ENCODE measurements at places on chromosomes 11 and 22. TPM values are rescaled to one million over a fixed set of nuclear protein-coding genes. Genes with fewer than 3 reads are reported as not detected.

DNA sequence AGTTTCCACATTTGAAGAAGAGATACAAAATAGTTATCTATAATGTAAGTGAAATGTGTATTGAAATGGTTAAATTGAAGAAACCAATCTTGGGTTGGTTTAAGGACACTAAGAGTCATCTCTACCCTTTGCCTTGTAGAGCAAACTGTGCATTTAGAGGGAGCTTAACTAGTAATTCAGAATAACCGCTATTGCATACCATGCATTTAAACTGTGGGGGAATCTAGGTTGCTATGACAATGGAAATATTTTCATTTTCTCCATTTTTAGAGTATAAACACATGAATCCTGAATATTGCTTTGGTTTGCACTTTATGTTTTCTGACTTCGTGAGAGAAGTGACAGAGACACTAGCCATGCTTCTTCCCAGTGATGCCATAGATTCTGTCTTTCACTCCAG lies 39.7 kb downstream of the FAT3 start:
- H3K36me3 ChIP-seq = no peaks in the 10 kb centered on the region
- H3K27me3 ChIP-seq = no peaks in the 10 kb centered on the region
- H3K4me1 ChIP-seq = peaks cover 46% of the 10 kb centered on the region
- H3K27ac ChIP-seq = no peak overlapping the region
- H3K4me3 ChIP-seq = no peak overlapping the region
- DNase-seq = no peak

GRCh38 chr22:22694106-22694505 lies 49.7 kb downstream of the GGTLC2 start:
- peaks cover 4% of the 10 kb centered on the region for H3K4me1 ChIP-seq
- DNase-seq = no peak
- no peak overlapping the region for H3K27ac ChIP-seq
- no peak overlapping the region for H3K4me3 ChIP-seq
- H3K36me3 ChIP-seq = no peaks in the 10 kb centered on the region

GRCh38 chr11:108398439-108398838 lies 68.9 kb downstream of the C11orf65 start:
- H3K27ac ChIP-seq = no peak overlapping the region
- no peaks in the 10 kb centered on the region for H3K4me1 ChIP-seq
- H3K36me3 ChIP-seq = no peaks in the 10 kb centered on the region
- no peak overlapping the region for H3K4me3 ChIP-seq
- no peaks in the 10 kb centered on the region for H3K27me3 ChIP-seq

- peak; percentile 15 for DNase-seq
- peaks cover 18% of the 10 kb centered on the region for H3K36me3 ChIP-seq
- no peak overlapping the region for H3K27ac ChIP-seq
Measured at GRCh38 chr11:88231894-88232482, 56.7 kb upstream of the RAB38 start.

DNA sequence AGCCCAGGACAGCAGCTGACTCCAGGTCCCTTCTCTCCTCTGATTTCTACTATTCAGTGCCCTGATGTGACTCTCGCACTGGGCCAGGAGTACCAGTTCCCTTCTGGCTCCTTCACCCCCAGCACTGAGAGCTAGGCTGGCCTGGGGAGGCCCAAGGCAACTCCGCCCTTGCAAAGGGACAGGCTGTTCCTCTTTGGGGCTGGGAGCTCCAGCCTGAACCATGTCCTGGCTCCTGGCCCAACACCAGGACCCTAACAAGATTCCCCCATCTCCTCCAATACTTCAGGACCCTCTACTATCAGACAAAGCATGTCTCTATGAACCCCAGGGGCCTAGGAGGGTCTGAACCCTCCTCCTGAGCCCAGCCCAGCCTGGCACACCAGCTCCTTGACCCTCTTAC lies 12.5 kb downstream of the CREB3L1 start:
- no peak overlapping the region for H3K4me3 ChIP-seq
- H3K4me1 ChIP-seq = peaks cover 55% of the 10 kb centered on the region
- no peaks in the 10 kb centered on the region for H3K36me3 ChIP-seq
- no peaks in the 10 kb centered on the region for H3K27me3 ChIP-seq
- DNase-seq = no peak
- peak overlapping the region; percentile 96 for H3K27ac ChIP-seq

- H3K4me3 ChIP-seq = peak overlapping the region; percentile 27
- H3K27me3 ChIP-seq = peaks cover 61% of the 10 kb centered on the region
- H3K36me3 ChIP-seq = no peaks in the 10 kb centered on the region
- no peak for DNase-seq
Measured at GRCh38 chr11:124724979-124725718, 14.6 kb upstream of the NRGN start.

- peaks cover 6% of the 10 kb centered on the region for H3K4me1 ChIP-seq
- H3K4me3 ChIP-seq = no peak overlapping the region
- DNase-seq = no peak
- no peaks in the 10 kb centered on the region for H3K27me3 ChIP-seq
Measured at GRCh38 chr22:46366801-46367706, 31.5 kb downstream of the TRMU start.

DNA sequence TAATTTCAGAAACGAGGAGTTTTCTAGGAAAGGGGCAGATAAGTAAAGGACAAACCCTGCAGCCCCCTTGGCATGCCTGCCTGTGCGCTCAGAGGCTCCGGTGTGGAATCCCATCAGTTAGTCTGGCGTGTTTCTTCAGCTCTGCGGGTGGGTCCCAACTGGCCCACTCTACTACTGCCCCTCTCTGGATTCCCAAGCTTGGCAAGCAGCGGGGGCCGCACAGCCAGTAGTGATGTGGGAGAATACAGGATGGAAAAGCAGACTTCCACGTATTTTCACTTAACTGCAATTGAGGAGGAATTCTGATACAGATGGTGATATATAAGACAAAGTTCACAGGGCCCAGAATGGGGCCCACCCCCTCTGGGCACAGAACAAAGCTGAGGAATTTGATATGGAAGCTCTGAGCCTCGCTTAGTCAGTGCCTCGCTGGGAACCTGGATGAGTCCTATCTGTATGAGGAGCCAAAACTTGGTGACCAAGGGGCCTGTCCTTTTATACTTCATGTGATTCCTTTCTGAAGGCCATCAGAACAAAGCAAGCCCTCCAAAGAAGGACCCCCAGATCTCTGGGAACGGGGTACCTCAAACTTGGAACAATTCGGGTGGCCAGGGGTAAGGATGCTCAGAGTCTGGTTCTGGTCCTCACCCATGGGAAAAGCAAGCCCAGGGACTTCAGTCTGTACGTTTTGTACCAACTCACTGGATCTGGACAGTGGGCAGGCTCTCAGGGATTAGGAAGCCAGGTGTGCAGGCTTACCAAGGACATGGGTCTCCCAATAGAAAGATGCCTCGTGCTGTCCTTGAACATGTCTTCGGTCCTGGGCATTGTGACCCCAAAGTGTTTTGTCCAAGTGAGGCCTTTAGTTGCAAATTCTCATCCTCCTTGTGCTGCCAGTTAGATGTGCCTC lies 26.0 kb downstream of the RELT start:
- H3K27me3 ChIP-seq = no peaks in the 10 kb centered on the region
- no peak overlapping the region for H3K4me3 ChIP-seq
- H3K36me3 ChIP-seq = peaks cover 3% of the 10 kb centered on the region
- no peak overlapping the region for H3K27ac ChIP-seq

DNA sequence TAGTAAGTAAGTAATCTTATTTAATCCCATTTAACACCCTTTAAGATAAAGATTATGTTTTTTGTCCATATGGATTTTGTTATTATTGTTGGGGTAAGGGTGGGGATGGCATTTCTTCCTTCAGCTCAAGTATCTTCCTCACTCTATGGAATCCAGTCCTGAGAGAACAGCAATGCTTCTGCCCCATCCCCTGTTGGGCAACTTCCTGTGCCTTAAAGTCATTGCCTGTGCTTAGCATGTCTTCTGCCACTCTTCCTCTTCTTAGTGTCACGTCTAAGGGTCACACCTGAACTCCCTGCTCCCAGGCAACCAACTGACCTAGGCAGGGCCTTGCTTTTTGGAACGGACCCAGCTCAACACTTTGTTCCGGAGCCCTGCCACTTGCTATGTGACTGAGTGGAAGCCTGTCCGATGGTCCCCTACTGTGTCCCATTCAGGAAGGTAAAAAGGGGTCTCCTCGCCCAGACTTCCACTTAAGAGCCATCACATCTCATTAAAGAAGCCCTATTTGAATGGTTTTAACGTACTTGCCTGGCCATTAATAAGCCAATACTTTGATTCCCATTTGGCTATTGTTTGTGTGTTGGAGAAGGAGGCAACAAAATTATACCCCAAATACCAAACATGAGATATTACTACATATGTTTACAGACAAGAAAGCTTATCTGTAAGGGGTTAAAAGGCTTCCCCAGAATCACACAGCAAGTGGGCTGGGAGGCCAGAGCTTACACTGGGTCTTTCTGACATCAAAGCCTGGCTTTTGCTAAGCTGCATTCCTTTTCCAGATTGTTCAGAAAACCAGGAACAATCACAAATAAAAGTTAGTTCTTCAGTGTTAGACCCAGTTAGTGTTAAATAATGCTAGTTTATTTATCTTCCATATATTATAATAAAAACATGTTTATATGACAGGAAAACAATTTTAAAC lies 59.2 kb downstream of the RAB38 start:
- no peak overlapping the region for H3K4me3 ChIP-seq
- DNase-seq = no peak
- peaks cover 2% of the 10 kb centered on the region for H3K36me3 ChIP-seq
- H3K27ac ChIP-seq = peak overlapping the region; percentile 33

- H3K36me3 ChIP-seq = peaks cover 67% of the 10 kb centered on the region
- no peak overlapping the region for H3K27ac ChIP-seq
- DNase-seq = no peak
- H3K4me3 ChIP-seq = no peak overlapping the region
Measured at GRCh38 chr11:3735827-3736226, 61.5 kb downstream of the NUP98 start.

GRCh38 chr11:7533199-7534041 lies 19.6 kb downstream of the PPFIBP2 start:
- DNase-seq = no peak
- no peak overlapping the region for H3K4me3 ChIP-seq
- no peaks in the 10 kb centered on the region for H3K36me3 ChIP-seq
- no peaks in the 10 kb centered on the region for H3K27me3 ChIP-seq
- H3K4me1 ChIP-seq = peaks cover 9% of the 10 kb centered on the region

DNA sequence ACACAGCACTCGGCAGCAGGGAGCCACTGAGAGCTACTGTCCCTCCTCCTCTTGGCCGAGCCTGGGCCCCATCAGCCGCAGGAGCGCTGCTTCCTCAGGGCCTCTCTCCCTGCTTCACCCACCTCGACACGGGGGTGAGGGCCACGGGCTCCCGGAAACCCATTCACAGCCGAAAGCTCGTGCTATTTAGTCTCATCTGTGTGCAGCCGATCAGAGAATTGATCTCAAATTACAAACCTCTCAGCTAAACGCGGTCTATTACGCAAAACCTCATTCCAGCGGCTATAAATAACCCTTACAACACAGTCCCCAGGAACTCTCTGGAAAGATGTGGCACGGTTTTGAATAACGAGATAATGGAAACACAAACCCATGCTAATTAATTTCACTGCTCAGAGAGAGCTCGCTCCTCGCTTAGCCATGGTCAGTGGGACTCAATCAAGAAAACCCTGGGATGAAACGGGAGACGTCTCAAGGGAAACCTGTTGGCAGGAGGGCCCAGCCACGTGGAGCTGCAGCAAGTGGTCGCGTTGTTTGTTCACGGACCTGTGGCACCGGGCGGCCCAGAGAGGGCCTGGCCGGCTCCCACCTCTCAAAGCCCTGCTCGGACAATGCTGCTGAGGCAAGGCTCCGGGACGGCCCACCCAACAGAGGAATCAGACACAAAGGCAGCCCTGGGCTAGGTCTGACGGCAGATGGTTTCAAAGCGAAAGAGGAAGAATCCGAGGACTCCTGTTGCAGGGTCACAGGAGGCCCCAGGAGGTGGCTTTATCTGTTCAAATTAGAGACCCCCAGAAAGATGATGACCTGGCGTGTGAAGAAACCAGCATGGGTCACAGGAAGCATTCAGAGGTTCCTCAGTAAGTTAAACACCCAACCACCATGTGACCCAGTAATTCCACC lies 210.5 kb downstream of the CTTN start:
- DNase-seq = no peak
- H3K27me3 ChIP-seq = no peaks in the 10 kb centered on the region
- H3K4me1 ChIP-seq = peaks cover 67% of the 10 kb centered on the region
- peak overlapping the region; percentile 60 for H3K27ac ChIP-seq
- H3K36me3 ChIP-seq = no peaks in the 10 kb centered on the region
- H3K4me3 ChIP-seq = no peak overlapping the region

GRCh38 chr11:121467965-121468364 lies 15.2 kb upstream of the SORL1-AS1 start:
- peak overlapping the region; percentile 54 for H3K27ac ChIP-seq
- no peak for DNase-seq
- H3K4me3 ChIP-seq = peak overlapping the region; percentile 4
- peaks cover 74% of the 10 kb centered on the region for H3K4me1 ChIP-seq
- H3K27me3 ChIP-seq = no peaks in the 10 kb centered on the region
- peaks cover 16% of the 10 kb centered on the region for H3K36me3 ChIP-seq

MRGPRX3 gene
- not detected for total RNA-seq

GGTLC2 gene
- not detected for total RNA-seq

UBE2L6 gene
- 48.5 TPM for total RNA-seq

Data from WTC11 (cell line).